T1000 (cell line): ENCODE measurements at places on chromosomes 7 and 10.

DNA sequence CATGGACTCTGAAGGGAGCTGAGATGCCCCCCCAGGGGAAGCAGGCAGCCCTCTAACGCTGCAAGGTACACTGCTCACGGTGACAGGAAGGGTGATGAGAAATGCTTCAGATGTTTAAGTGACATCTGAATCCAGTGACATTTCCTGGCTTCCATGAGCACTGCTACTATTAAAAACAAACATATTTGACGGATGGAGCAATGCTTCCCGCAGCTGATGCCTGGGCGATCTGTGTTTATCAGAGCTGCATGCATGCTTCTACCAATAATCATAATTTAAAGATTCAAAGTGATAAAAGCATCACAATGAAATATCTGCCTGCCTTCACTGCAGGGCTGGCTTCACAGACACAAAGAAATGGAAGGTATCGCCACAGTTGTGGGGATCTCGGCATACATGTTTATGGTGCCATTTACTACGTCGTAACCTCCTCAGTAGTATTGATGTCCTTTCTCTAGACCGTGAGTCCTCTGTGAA, 66.1 kb upstream of the AOAH start:
- DNase-seq, result no peak

DNA sequence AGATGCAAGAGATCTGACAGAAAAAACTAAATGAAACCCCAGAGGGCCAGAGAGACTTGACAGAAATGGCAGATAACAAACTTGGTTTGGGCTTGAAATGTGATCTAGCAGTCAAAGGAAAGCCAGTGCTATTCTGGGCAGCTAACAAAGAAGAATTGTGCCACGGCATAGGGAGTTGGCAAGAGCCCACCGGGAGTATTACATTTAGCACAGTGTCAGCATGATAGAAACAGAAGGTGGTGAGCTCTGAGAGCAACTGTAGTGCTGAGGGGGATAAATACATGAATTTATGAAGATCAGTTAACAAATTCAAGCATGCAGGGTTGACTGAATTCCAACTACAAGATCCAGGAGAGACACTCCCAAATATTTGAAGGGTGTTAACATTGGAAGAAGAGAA, 91.1 kb downstream of the AHCYL2 start:
- DNase-seq, result no peak

DNA sequence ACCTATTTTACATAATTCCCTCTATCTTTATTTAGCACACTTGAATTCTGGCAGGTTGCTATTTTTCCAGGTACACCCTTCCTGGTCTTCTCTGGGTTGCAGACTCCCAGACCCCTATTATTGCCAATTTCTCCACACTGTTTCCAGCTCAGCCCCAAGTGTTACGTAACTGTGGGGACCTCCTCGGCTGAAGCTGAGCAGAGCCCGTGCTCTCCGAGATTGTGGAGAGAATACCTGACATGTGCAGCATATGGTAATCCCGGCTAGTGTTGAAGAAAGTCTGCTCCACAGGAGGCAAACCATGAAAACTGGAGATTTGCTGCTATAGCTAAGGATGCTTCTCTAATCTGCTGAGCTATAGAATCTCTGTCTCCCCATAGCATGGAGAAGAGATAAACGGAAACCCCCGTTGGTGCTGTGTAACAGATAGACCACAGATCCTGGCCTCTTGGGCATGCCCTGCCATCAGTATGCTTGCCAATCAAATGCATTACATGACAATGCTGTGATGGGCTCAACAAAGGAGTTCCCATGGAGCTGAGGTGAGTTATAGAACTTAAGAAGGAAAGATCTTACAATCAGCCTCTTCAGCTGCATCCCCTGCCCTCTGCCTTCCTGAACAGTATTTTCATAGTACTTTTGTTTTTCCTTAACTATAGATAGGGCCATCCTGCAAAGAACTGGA, 144.6 kb upstream of the AOAH start:
- no peak for DNase-seq

DNA sequence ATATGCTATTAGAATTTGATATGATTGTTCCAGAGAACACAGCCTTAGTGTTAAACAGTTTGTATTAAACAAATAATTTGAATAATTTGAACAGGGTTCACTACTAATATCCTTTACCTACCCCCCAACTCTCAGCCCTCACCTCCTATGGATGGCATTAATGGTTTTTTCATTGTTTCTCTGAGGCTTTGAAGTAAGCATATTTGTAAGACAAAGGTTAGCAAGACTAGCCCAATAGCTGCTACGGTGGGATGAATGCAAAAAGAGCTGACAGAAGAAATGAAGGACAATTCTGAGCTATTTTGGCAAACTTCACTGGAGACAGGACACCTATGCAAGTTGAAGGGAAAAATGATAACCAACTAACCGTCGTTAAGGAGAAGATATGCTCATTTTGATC, 61.6 kb downstream of the ARL4A start:
- no peak for DNase-seq

GRCh38 chr7:108112683-108113082, 17.5 kb downstream of the LAMB4 start:
- DNase-seq, result no peak

GRCh38 chr7:10931161-10931560, 42.5 kb upstream of the PHF14 start:
- no peak for DNase-seq

DNA sequence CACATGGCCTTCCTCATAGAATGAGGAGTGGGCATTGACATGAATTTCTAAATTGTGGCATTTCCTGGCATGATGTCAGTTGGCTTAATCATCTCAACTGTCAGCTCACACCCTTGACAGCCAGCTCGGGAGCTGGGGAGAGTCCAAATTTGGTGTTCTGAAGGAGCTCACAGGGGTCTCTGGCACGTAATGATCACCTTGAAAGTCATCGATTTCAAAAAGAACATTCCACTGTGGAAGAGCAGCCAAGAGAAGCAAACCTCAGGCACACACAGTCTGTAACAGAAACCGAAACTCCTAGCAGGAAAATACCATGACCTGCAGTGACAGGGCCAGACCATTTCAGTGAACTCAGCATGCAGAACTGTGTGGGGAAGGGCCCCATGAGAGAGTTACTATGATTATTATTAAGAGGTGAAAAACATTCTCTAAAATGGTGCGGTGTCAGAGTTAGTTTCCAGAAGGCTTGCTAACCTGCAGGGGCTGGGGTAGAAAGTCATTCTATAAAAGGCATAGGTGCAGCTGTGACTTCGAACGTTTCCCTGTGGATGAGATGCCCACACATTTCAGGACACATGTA, 26.4 kb upstream of the KLF6 start:
- no peak for DNase-seq

DNA sequence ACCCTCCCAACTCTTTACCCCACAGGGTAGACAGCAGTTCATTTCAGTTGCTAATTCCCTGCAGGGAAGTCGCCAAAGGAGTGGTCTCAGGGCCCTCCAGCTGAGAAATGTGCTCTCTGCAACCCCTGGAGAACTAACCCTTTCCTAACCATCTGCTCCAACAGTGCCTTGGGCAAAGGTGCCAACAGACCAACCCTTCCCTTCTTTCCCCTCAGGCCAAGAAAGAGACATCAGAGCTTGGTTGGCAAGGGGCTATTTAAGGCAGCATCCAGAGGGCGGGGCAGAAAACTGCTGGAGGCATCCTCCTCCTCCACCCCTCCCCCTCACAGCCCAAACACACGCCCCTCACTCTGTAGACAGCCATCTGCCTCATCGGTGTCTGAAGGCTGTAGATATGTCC, 1.7 kb downstream of the SORBS1 start:
- no peak for DNase-seq

DNA sequence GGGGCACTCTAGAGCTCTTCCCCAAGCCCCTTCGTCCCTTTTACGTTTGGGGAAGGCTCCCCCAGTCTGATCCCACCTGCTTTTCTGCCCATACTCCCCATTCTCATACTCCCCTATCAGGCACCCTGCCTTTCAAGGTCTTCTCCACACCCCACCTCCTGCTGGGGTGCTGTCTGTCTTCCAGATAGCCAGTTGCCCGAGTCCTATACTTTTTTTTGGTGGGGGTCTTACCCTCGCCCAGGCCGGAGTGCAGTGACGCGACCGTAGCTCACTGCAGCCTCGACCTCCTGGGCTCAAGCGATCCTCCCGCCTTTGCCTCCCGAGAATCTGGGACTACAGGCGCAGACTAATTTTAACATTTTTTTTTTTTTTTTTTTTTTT, 775 bp upstream of the ABHD11 start:
- no peak for DNase-seq
